CD8-positive, alpha-beta memory T cell (primary cell): ENCODE measurements at places on chromosomes 7 and 10.

GRCh38 chr7:74217455-74218342 lies 7.9 kb downstream of the LAT2 start:
- no peak for DNase-seq

GRCh38 chr10:60661637-60662036 lies 116.6 kb upstream of the CDK1 start:
- no peak for DNase-seq

DNA sequence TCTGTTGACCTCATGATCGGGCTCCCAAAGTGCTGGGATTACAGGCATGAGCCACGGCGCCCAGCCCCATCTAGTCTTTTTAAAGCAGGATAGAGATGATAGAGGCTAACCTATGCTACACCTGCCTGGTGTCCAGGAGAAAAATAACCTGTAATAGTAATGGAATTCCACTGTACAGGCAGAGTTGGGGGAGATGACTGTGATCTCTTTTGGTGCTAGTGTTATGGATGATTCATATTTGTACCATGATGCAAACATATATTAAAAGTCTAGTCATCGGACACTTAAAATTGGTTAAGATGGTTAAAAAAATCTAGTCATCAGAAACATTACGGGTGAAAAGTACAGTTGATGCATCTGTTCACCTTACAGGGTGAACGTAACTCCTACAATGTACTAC lies 6.1 kb upstream of the SAR1A start:
- no peak for DNase-seq

- no peak for DNase-seq
These were observed 251.4 kb upstream of the KLF14 start for GRCh38 chr7:130985361-130985760.

- no peak for DNase-seq
These were observed 97.8 kb downstream of the CHST15 start for GRCh38 chr10:123995461-123996131.

GRCh38 chr10:74593470-74593869 lies 232.9 kb upstream of the KAT6B start:
- no peak for DNase-seq

GRCh38 chr7:39754326-39755120 lies 131.2 kb downstream of the RALA start:
- no peak for DNase-seq

DNA sequence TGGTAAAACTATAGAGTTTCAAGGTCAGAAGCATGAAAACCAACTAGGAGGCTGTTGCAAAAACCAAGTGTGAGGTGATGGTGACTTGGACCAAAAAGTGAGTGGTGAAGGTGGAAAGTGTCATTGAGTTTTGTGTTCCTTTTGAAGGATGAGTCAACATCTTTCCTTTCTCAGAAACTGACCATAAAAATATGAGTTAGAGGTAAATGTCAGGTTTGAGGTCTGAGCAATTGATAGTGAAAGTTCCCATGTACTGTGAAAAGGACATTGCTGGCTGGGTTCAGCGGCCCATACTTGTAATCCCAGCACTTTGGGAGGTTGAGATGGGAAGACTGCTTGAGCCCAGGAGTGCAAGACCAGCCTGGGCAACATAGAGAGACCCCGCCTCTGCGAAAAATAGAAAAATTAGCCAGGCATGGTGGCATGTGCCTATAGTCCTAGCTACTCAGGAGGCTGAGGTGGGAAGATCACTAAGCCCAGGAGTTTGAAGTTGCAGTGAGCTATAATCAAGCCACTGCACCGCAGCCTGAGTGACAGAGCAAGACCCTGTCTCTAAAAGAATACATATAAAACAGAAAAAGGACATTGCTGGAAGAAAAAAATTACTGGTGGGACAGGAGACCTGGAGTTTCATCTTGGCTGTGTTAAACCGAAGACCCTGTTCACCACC lies 89.3 kb upstream of the ARID5B start:
- no peak for DNase-seq
